ENCODE measurements at places on chromosomes 2 and 18.
A peak's percentile ranks its signal among the peaks of the same experiment; 100 is the strongest.

DNA sequence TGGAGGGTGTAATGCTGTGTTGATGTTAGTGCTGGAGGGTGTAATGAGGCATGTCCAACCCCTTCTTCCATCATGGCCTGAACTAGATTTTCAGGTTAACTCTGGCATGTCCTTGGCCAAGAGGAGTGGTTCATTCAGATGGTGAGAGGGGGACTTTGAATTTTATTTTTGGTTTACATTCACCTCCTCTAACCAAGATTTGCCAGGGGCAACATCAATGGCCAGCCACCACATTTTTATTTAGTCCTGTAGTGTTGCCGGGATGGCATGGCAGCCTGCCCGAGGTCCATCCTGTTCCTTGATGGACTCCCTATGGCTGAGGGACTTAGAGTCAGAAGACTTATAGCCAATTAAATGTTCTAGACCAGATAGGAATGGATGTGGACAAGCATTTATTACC, 484.6 kb upstream of the HS6ST1 start:
- no peak for DNase-seq

- peak; percentile 43 for DNase-seq
Measured at GRCh38 chr2:178523596-178524134, 43.4 kb downstream of the PLEKHA3 start.

DNA sequence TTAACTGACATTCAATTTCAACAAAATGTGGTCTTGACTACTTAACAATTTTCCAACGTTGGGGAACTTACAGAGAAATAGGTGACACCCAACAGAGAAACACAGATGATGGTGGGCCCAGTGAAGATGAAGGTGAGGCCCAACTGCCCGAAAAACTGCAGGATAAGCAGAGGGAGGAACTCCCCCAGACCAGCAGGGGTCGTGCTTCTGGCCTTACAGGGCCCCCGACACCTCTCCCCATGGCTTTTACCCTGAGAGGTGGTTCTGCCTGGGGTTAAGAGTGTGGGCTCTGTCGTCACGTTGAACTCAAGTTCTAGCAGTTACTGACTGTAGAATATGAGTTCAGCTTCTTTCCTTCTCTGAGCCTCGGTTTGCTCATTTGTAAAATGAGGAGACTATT, 119.5 kb upstream of the SMIM21 start:
- DNase-seq, result no peak

GRCh38 chr18:12998332-12999060, 7.3 kb downstream of the CEP192 start:
- no peak for DNase-seq

- DNase-seq, result peak; percentile 3
Measured at GRCh38 chr18:5309888-5310470, 14.5 kb upstream of the ZBTB14 start.

GRCh38 chr2:43185146-43185545, 41.3 kb downstream of the ZFP36L2 start:
- no peak for DNase-seq

- no peak for DNase-seq
Measured at GRCh38 chr2:66170744-66171330, 264.1 kb upstream of the MEIS1 start.

DNA sequence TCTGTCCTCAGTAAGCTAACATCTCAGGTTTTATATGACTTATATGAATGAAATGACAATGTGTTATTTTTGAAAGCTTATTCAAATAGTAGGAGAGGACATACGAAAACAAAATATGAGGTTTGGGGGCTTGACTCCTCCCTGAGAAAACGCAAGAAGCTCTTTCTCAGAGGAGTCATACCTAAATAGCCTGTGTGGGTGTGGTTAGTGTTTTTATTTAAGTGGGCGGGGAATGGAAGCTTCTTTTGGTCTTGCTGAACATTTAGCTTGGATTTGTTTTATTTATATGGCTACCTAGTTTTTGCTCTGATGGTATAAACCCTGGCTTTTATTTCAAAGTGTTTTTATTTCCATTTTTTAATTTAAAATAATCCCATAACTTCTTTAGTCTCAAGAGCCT, 72.1 kb upstream of the DSG1 start:
- DNase-seq, result no peak

DNA sequence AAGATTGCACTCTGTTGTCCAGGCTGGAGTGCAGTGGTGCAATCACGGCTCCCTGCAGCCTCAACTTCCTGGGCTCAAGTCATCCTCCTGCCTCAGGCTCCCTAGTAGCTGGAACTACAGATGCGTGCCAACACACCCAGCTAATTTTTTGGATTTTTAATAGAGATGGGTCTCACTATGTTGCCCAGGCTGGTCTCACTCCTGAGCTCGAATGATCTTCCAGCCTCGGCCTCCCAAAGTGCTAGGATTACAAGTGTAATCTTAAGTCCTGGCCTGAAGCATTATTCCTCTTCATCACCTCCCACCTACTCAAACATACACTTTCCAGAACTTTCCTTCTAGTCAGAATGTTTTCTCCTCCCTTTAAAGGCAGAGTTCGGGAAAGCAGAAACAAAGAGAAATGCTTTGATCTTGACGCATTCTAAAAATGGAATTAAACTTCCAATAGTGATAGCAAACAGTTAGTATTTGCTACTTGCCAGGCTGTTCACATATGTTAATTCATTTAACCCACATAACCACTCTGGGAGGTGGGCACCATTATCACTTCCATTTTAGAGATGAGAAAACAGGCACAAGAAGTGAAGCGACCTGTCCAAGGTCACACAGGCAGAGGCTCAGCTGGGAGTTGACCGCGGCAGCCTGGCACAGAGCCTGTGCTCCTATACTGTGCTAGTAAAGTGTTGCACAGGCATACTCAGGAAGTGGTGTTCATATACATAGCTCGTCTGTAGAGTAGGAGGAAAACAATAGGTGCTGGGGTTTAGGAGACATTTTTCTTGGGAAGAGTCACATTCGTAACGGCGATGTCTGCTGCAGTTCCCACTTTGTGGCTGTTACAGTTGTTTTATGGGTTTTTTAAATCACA, 24.6 kb downstream of the TEX44 start:
- no peak for DNase-seq

- no peak for DNase-seq
Measured at GRCh38 chr2:33419581-33420200, 56.8 kb upstream of the RASGRP3 start.

GRCh38 chr2:86765310-86765695, 25.4 kb downstream of the CD8A start:
- no peak for DNase-seq

- peak; percentile 45 for DNase-seq
Measured at GRCh38 chr2:96146881-96147592, 1.8 kb upstream of the DUSP2 start.

DNA sequence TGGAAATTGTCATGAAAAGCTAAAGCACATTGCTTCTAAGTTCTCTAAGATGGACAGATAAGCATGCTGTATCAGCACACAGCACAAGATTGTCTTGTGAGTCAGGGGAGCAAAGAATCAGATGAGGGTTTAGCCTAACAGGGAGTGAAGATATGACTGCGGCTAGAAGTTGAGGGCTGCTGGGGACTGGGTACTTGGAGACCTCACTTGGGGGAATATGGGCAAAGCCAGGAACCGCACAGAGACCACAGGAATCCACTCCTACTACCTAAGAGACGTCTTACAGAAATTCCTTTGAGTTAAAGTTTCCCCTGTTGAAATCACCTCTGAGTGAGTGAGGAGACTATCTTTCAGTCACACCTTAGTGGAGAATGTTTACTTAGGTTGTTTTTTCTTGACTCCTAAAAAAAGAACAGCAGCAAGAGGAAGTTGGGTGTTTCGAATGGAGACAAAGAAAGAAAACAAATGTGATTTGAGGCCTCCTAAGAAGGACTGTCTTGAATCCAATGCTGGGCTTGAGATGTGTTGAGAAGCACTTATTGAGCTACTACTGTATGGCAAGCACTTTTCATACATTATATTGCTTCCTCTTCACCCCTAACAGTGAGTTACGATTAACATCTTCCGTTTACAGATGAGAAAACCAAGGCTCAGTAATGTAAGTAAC, 100.7 kb downstream of the ANKRD44 start:
- DNase-seq, result no peak

DNA sequence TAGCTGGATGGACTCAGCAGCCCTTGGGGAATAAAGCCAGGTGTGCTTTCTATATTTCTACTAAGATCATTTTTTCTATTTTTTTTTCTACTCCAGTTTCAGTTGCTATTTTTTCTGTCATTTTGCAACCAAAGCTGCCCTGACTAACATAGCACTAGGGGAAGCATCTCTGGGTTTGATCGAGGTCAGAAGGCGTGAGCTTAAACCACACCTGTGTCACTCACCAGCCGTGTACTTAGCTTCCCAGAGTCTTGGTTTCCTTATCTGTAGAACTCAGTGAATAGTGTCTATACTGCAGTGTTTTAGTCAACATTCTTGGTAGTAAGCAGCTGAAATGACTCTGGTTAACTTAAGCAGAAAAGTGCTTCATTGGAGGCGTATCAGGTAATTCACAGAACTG, 489.6 kb upstream of the SPRED2 start:
- DNase-seq, result no peak

DNA sequence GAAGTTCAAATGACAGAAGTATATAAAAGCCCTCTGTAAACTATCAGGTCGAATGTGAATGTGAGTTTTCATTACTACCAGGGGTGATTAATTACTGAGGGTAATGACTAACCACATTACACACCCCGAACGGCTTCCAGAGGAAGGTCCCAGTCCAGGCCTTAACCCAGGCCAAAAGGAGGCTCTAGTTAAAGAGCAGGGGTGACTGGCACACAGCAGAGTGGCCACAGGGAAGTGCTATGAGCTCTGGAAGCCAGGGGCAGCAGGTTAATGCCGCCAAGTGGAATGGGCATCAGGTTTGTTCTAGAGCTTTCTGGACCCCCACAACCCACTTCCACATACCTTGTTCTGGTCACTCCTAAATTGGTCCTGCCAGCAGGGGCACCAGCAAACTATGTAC, 87.7 kb downstream of the BCL11A start:
- DNase-seq, result peak; percentile 53

- no peak for DNase-seq
Measured at GRCh38 chr2:151886241-151886640, 58.0 kb upstream of the ARL5A start.

DNA sequence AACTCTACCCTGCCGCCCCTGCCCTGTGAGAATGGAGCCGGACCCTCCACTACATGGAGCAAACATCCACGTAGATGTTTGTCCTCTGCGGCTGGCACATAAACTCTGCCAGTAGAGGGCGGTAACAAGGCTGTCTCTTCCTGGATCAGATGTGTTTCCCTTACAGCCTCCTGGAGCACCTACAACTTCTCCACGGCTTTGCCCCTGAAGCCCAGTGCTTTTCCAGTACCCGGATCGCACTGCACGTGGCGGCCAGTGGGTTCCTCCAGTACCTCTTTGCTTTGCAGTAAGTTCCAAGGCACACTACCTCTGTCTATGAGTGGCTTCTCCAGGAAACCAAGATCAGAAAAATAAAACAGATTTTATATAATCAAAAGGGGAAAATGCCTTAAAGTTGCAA, 651.3 kb downstream of the DCDC2C start:
- DNase-seq, result no peak

DNA sequence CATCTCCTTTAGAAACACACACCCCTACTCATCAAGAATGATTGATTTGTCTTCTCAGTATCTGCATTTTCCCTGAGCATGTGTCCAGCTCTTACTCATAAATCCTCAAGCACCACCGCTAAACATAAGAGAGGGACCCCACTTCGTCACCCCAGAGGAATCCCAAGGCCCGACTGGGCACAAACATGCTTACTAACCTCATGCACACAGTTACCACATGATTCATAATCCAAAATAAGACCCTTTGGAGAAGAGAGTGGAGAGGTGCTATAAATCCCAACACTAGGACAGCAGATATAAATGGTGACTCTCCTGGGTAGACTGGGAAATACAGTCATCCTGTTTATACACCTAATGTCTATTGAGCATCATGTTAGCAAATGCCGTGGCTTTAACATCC, 843.2 kb upstream of the ID2 start:
- no peak for DNase-seq

GRCh38 chr2:7161501-7161900, 244.3 kb downstream of the RNF144A start:
- no peak for DNase-seq

GRCh38 chr2:128180031-128180430, 89.0 kb downstream of the UGGT1 start:
- DNase-seq, result no peak

GRCh38 chr2:103132536-103133217, 370.8 kb downstream of the TMEM182 start:
- no peak for DNase-seq

DNA sequence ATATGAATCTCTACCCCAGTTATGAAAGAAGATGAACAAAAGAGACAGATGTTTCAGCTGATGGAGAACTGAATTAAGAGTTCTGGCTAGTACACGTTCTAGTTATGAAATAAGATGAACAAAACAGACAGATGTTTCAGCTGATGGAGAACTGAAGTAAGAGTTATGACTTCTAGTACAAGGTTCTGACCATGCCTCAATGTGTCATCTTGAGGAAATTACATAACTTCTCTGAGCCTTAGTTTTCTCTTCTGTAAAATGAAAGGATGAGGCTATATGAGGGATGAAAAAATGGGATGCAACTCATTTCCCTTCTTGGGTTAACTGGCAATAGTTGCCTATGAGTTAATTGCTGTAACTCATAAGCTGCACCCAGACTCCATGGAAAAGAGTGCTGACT, 92.9 kb upstream of the WDR75 start:
- DNase-seq, result no peak

- no peak for DNase-seq
Measured at GRCh38 chr2:172525601-172526000, 30.3 kb upstream of the PDK1 start.

- no peak for DNase-seq
Measured at GRCh38 chr2:232495292-232495691, 7.7 kb upstream of the ECEL1 start.

DNA sequence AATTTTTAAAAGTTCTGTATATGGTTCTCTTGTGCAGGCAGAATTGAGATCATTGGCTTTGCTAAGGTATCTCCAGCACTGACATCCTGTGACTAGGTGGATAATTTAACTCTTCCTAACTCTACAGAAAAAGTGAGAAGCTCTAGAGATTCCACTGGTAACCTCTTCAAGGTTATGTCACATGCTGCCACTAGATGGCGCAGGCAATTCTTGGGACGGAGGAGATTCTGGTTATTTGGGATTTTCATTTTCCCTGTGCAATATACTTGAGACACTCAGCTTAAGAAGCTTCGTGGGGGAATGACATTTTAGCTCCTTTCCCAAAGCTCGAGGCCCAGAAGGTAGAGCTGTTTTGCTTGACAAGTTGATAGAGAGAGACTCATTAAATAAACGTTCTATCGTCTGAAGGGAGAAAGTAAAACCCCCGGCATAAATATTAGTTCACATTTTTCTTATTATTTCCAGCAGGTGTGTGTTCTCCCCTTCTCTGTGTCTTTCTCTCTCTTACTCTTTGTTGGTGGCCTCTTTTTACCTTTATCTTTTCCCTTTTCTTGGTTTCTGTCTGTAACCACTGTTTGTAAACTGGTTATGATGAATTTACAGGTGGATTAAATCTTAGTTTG, 26.6 kb upstream of the LANCL1 start:
- peak; percentile 69 for DNase-seq

- peak; percentile 78 for DNase-seq
Measured at GRCh38 chr2:200247494-200247893, 59.0 kb upstream of the SPATS2L start.

- peak; percentile 64 for DNase-seq
Measured at GRCh38 chr2:101464841-101465240, 10.1 kb downstream of the RFX8 start.

- peak; percentile 86 for DNase-seq
Measured at GRCh38 chr2:236078297-236079255, 89.6 kb downstream of the GBX2 start.

Data from GM23248 (cell line).